ENCODE measurements at places on chromosomes 7 and 10.

DNA sequence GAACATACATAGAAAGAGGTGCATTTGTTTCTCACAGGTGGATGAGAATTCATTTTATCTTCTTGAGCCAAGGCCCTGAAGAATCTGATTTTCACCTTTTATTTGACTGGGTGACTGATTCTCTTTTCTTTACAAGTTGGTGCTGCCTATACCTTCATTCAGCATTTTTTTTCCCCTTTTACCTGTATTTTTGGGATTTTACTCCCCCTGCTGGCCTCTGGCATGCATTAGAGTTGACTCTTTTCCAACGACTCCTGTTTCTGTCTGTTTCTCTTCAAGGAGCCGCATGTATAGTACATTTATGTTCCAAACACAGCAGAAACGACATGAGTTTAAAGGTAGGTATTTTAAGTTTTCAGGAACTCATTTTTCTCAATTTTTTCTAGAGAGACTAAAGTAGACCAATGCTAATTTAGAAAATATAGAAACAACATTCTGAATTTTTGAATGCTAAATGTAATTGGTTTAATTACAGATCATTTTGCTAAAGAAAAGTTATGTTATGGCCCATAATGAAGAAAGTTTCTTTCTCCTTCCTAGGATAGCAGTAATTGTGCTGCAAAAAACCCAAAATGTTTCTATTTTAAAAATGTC is 149.8 kb upstream of the HDAC9 start:
- peak; percentile 51 for DNase-seq

GRCh38 chr7:66423729-66424128 is 205.0 kb upstream of the KCTD7 start:
- DNase-seq = no peak

- DNase-seq = no peak
These were observed 93.8 kb downstream of the GLRX3 start for GRCh38 chr10:130230036-130230435.

DNA sequence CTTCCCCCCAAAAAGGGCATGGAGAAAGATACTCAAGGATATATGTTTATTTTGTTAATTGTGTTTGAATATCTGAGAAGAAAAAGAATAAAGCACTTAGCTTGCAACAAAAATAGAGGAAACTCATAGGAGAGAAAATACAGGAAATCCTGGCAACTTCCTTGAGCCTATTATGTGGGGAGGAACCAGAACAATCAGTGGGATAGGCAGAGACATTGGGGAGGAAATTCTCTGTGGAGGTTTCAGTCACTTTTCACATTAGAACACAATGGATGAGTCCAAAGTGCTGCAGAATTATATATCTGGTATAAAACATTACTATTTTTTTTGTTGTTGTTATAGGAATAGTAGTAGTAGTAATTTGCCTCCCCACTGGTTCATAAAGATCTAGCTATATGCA is 240.1 kb downstream of the THSD7A start:
- no peak for DNase-seq

DNA sequence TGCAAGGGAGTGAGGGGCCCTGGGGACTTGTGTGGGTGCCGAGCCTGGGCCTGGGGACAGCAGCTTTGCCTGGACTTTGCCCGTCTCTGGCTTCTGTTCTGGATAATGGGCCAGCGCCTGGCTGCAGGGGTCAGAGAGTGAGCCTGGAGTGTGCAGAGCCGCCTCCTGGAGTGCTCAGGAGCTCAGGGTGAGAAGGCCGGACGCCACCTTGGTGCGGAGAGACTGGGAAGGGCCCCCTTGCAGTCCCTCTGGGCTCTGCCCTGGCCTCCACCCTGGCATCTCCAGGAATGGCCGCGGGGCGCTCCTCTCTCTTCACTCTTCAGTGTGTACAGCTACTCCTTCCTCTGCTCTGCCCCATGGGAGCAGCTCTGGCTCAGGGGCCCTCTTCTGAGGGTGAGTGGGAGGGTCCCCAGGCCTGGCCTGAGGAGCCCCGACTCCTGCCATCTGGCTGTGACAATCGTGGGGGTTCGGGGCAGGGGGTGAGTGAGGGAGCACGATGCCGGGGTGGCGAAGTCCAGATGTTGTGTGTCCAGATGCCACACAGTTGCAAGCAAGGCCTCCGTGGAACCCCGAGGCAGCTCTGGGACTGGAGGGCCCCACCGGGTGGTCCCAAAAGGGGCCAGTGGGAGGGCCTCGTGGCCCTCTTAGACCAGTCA is 187.1 kb downstream of the DNAJB6 start:
- DNase-seq = no peak

DNA sequence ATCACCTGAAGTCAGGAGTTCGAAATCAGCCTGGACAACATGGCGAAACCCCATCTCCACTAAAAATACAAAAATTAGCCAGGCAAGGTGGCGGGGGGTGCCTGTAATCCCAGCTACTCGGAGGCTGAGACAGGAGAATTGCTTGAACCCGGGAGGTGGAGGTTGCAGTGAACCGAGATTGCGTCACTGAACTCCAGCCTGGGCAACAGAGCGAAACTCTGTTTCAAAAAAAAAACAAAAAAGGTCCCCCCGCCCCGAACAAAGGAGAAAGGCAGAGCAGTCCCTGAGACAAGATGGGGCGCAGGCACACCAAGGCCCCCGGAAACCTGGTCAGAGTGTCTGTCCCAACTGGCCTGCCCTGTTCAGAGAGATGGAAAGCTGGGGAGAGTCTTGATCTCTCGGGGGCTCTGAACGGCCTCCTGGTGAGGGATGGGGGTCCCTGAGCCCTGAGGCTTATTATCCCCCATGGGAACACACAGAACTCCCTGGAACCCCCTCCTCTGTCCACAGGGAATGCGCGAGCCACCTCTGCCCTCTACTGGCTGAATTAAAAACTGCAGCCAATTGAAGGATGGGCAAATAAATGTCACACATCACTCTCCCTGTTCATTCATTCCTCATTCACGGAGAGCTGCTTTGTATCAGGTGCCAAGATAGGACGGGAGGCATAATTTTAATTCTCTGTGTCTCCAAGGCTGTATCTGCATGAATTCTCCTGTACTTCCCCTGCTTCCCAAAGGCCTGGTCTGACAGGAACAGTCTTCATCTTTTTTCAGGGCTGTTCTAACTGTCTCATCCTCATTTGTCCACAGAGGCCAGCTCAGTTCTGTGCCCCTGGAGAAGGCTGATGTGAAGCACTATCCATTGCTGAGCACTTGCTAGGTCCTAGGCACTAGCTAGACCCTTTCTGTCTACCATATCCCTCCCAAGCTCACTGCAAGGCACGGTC is 28.9 kb downstream of the MAT1A start:
- DNase-seq = peak; percentile 16

DNA sequence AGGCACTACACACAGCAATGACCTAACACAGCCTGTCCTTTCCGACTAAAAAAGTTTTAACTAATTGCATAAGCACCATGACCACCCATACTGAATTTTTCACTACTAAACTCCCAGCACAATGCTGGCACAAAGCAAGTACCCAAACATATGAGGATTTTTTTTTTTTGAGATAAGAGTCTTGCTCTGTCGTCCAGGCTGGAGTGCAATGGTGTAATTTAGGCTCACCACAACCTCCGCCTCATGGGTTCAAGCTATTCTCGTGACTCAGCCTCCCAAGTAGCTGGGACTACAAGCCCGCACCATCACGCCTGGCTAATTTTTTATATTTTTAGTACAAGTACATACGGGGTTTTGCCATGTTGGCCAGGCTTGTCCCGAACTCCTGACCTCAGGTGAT is 5.1 kb downstream of the UBE2H start:
- DNase-seq = no peak

- DNase-seq = no peak
These were observed 338.5 kb downstream of the MDFIC start for GRCh38 chr7:115260381-115260780.

GRCh38 chr10:15775513-15775912 is 55.8 kb upstream of the ITGA8 start:
- no peak for DNase-seq

DNA sequence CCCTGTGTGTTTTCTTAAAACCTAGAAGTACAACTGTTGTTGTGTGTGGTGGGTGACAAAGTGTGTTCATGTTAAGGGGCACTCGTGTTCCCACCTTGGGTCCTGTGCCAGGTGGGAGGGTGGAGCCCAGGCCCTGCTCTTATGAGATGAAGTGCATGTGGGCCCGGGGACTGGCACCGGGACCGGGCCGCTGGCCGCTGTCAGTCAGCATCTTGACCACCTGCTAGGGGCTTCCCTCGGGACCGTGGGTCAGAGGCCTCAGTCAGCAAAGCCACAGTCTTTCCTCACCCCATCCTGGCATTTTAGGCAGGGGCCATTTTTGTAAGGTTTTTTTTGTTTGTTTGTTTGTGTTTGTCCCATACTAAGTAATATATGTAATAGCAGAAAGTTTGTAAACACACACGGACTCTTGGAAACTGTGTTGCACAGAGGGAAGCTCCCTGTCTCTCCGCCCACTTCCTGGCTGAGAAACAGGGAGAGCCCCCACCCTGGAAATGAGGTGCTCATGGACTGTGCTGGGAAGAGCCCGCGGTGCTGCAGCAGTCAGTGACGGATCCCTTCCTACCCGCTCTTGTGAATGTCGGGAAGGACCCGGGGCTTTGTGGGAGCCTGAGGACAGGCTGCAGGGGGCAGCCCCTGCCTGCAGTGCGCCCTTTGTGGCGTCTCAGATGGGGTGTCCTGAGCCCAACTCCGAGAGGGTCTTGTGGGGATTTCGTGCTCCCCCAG is 13.4 kb downstream of the AGAP3 start:
- DNase-seq = no peak

GRCh38 chr10:27719052-27719451 is 26.6 kb downstream of the MKX start:
- DNase-seq = no peak

DNA sequence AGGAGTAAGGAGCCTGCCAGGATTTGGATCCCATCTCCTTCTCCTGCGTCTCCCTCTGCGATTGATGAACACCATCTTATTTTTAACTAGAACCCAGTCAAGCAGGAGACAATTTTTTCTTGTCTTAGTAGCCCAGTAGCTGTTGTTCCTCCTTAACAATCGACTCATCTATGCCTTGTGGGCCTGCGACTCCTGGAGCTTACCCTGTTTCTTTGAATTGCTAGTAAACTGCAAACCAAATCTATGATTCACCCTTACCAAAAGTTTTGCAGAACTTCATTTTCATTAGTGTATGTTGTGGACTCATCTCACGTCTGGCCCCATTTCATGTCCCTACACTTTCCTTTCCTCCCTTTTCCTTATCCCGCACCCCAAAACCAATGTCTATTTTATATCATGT is 37.7 kb downstream of the TRIL start:
- no peak for DNase-seq

- no peak for DNase-seq
These were observed 15.1 kb upstream of the TBX20 start for GRCh38 chr7:35268953-35269352.
